Astrocyte of the spinal cord (primary cell): ENCODE measurements at places on chromosomes 7 and 10.
A peak's percentile ranks its signal among the peaks of the same experiment; 100 is the strongest.

- peak; percentile 8 for DNase-seq
Observed at GRCh38 chr7:105408791-105409410, 20.2 kb upstream of the SRPK2 start.

GRCh38 chr7:50552921-50553320 lies 12.3 kb downstream of the DDC start:
- DNase-seq, result peak; percentile 51

DNA sequence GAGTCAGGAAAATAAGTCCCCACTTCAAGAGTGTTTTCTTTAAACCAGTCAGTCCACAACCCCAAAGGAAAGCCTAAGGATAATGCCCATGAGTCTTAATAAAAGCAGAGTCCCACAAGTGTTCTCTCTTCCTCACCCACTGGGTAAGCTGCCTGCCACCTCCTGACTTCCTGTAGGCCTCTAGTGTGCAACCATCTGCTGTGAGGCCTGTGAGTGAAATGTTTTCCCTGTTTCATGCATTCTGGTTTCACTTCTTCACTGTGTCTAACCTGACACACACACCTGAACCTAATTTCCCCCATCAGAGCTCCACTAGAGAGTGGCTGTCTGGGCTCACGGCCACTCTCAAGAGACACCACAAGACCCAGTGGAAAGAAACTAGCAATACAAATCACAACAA lies 38.9 kb upstream of the GDF10 start:
- DNase-seq, result no peak

DNA sequence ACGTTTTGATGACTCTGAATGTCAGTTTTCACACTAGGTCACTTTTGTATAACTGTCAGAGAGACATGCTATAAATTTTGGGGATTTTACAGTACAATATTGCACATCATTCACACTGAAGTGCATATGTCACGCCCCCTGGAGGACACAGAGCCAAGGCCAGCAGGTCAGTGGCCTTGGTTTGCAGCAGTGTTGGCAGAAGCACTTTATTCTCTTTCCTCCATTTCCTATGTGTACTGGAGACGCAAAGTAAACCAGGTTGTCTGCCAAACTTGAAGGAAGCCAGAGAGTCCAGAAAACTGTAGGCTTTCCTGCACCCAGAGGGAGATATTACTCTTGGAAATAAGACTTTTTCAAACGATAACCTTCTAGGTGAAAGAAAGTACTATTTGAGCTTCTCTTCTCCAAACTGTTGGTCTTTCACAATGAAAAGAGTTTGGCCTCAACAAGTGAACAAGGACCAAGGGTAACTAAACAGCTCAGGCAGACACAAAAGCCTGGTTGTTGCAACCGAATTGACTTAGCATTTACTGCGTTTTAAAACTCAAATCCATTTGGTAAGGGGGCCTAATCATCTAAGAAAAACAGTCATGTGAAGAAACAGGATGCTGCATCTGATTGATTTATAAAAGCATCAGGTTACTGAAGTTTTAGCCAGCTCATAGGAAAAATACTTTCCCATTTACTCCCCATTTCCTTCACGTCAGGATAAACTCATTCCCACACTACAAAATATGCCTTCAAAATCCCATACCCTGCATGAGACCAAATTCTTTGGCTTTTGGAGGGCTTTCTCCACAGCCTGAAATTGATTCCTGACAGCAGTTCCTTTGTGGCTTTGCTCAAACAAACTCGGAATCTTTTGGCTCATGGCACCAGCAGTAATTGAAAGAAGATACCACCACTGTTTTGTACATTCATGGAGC lies 83.0 kb upstream of the SEC61G start:
- peak; percentile 91 for DNase-seq

DNA sequence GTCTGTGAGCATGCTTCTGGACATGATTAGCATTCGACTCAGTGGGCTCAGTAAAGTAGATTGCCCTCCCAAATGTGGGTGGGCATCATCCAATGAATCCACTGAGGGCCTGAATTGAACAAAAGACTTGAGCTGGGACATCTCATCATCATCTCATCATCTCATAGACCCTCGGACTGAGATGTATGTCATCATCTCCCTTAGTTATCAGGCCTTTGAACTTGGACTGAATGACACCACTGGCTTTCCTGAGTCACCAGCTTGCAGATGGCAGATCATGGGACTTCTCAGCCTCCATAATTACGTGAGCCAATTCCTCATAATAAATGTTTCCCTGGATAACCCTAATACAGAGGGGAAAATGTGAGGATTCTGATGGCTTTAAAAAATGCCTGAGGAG lies 128.3 kb upstream of the LSM8 start:
- DNase-seq, result no peak

DNA sequence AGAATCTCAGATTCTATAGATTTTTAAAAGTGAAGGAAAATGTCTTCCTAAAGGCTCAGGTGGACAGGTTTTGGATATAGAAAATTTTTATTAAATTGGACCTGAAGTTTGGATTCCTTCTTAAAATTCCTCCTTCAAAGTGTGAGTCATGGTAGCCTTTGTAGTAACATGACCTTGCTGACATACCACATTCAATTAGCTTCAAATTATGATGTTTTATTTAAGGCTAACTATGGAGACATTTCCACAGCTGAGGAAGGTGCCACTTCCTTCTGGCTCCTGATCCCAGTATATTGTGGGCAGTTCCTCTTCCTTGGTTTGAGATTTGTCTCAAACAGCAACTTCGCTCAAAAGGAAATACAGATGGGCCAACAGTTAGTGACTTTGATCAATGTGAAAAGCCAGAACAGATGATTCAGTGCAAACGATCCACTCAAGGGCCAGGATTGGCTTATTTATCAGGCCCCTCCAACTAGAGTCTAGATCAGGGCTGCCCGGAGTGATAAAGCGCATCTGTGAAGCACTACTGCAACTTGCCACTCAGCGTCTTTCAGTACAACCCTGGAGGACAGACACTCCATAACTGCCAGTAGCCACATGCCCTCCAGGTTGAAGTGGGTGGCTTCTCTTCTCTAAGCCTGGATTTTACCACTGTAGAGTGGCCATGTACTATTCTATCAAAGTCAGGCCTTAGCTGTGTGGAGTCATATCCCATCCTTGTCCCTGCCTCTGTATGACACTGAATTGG lies 573.5 kb downstream of the KIF20B start:
- no peak for DNase-seq

GRCh38 chr7:136884492-136884891 lies 16.0 kb downstream of the CHRM2 start:
- DNase-seq, result no peak

- DNase-seq, result no peak
Observed at GRCh38 chr7:81780914-81781693, 11.3 kb upstream of the HGF start.

DNA sequence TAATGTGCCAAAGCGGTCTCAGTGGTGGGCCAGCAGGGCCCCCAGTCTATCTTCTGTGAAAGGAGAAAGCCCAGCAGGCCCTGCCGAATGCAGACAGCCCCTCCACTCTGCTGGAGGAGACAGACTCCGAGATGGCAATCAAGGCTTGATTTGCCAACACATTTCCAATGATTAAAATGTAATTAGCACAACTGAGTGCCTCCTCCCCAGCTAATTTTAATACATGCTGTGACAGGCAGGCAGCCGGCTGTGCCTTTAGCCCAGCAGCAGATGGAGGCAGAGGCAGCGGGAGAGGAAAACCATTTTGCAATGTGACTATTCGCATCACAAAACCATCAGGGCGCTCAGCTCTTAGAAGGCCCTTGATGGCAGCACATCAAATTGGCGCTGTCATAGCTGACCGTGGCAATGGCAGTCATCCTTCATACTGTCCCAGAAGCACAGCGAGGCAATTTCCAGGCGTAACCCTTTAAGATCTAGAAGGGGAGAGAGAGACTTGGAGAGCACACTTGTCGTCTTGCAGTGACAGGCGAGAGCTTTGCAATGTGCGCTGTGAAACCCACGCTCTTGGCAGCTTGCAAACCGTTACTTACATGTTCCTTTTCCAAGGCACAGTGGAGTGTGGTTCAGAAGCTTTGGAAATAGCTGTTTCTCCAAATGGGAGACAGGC lies 714.8 kb upstream of the GALNT17 start:
- DNase-seq, result no peak

GRCh38 chr7:144738708-144739314 lies 97.0 kb downstream of the TPK1 start:
- peak; percentile 31 for DNase-seq

DNA sequence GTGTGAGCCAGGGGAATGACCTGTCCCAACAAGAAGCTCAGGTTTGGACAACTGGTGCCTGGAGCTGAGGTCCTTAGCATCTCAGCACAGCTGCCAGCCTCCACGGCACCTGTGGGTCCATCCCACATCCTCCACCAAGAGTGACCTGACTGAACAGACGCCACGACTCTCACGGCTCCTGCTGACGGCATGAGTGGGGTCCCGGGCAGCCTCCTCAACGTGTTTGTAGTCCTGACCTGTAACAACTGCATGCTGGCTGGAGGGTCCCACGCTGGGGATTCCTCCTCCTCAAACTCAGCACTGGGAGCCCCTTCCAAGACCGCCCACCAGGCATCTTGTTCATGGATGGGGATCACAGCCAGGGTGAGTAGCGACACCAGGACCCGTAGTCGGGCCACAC lies 36.2 kb downstream of the FAM20C start:
- DNase-seq, result no peak

DNA sequence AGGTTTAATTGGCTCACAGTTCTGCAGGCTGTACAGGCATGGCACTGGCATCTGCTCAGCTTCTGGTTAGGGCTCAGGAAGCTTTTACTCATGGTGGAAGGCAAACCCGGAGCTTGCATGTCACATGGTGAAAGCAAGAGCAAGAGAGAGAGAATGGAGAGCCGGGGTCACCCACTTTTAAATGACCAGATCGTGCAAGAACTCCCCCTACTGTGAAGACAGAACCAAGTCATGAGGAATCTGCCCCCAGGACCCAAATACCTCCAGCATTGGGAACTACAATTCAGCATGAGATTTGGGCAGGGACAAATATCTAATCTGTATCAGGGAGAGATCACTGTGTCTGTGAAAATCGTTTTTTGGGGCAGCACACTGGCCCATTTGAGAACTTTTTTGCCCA lies 110.0 kb upstream of the MYO3A start:
- DNase-seq, result no peak

GRCh38 chr10:124356701-124357560 lies 61.8 kb downstream of the OAT start:
- no peak for DNase-seq

- DNase-seq, result no peak
Observed at GRCh38 chr7:30778255-30779025, 7.2 kb downstream of the MINDY4 start.

GRCh38 chr7:69147631-69148030 lies 450.6 kb upstream of the AUTS2 start:
- DNase-seq, result no peak

DNA sequence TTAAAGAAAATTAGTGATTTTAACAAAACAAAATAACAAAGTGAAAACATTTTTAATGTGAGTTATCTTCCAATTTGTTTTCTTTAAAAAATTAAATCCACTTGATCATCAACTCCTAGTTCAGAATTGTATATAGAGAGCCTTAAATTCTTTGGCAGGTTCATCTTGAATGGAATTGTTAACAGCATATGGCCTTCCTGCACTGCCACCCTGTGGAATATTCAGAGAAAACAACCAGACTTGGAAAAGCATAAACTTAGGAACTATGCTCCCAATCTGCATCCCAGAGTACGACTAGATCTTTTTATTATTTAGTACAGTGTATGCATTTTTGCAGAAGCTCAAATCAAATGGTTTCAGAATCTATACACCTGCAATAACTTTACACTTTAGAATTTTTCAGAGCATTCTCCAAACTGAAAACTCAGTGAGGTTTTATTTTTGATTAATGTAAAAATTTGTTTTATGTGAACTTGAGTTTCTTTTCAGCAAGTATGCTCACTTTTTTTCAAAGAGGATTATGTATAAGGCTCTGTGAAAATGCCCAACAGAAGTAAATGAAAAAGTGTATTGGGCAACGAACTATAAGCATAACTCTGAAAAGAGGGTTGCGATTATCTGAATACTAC lies 44.9 kb upstream of the ANK3 start:
- DNase-seq, result peak; percentile 80

- no peak for DNase-seq
Observed at GRCh38 chr7:139245401-139245800, 14.4 kb downstream of the UBN2 start.

DNA sequence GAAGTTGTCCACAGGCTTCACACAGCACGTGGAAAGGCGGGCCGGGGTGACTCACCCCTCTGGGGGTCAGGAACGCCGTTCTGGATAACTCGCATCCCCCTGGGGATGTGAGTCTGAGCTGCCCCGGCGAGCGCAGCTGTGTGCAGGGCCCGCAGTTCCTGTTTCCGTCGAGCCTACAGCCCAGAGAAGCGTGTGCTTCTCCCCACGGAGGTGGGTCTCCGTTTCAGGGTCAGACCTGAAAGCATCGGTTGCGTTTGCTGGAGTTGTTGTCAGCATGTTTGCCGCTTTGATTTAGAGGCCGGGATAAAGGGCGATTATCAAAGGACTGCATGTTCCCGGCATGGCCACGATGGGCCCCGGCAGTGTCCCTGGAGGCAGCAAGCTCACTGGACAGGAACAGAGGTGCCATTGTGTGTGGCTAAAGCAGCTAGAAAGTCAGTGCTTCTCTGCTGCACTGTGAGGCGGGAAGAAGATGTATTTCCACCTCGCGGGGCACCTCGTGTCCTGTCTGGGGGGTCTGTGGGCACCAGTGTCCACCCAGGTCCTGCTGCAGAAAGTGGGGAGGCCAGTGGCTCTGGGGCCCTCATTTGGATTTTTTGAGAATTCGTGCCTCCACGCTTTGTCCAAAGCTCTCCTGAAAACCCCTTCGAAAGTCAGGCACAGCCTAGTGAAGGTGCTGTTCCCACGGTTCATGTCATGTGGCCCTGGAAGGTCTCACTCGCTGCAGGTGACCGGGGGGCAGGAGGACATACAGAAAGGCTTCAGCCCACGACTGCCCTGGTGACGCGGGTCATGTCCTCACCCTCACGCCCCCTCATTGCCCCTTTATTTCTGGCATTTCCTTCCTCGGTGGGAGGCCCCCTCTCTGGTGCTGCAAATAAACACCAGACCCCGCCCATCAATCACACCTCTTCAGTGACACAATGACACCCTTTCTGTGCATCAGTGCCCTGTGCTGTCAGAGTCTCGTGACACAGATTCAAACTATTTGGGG lies 27.4 kb upstream of the GDI2 start:
- DNase-seq, result peak; percentile 43

DNA sequence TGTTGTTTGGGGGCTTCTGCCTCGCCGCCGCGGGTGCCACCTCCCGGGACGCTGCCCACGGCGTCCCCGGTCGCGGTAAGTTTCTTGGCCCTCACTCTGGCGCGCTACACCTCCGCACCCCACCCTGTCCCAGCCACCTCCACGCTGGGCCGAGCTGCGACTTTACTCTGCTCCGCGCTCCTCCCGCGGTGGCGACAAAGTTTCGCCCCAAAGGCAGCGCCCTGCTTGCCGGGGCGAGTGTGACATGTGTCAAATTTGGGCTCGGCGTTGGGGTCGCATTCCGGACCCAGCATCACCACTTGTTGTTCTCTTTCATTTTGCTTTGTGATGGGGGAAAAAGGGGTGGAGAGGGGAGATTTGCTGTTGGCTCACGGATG lies 167.7 kb upstream of the PPP1R3A start:
- DNase-seq, result peak; percentile 20
